ENCODE measurements at places on chromosomes 7 and 10.

GRCh38 chr10:58764087-58764747, 251.5 kb downstream of the BICC1 start:
- no peak for DNase-seq

GRCh38 chr7:157926521-157927150, 589.8 kb downstream of the DNAJB6 start:
- no peak for DNase-seq

DNA sequence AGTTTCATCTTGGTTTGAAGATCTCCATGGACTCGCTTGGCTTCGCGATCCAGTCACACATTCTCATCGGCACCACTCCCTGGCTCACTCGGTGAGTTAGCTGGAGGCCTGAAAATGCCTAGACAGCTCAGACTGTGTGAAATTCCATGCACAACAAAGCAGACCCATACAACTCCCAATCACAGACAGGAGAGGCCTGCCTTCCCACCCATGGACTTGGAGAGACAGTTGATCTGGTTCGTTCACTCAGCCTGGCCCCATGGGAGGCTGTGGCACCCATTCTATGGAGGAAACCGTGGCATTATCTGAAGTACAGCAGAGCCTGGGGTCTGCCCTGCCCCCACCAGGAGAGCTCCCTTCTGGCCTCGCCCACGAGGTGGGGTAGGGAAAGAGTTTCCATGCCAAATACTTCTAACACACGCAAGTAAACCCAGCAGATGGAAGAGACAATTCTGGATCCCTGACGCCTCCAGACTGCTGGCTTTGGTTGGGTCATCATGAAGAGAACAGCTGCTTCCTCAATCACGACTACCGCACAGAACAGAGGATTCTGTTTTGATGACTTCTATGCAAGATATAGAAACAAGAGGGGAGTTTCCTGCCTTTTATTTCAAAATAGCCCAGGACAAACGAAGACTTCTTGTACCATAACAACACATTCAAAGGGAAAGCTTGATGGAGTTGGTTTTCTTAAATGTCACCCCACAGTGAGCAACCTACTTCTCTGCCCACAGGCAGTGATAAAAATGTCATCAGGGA, 15.9 kb downstream of the FAM53B start:
- no peak for DNase-seq

GRCh38 chr7:26182283-26182682, 18.3 kb downstream of the HNRNPA2B1 start:
- DNase-seq = no peak

GRCh38 chr7:30214651-30215137, 69.7 kb upstream of the ZNRF2 start:
- no peak for DNase-seq

DNA sequence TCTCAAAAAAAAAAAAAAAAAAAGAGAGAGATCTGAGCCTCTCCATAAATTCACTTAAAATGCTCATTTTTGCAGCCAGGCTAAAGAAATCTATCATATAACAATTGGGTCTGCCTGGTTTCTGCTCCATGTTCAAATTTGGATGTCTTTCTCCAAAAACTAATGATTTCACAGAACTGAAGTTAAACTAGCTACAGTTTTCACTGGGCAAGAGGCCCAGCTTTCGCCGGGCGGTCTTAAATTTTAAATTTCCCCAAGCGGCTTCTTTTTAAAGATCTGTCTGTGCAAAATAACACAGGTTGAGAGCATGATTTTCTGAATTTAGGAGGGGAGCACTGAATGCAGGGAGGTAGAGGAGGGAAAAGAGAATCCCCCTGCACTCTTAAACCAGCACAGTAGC, 603.4 kb downstream of the KCNMA1 start:
- DNase-seq = no peak

DNA sequence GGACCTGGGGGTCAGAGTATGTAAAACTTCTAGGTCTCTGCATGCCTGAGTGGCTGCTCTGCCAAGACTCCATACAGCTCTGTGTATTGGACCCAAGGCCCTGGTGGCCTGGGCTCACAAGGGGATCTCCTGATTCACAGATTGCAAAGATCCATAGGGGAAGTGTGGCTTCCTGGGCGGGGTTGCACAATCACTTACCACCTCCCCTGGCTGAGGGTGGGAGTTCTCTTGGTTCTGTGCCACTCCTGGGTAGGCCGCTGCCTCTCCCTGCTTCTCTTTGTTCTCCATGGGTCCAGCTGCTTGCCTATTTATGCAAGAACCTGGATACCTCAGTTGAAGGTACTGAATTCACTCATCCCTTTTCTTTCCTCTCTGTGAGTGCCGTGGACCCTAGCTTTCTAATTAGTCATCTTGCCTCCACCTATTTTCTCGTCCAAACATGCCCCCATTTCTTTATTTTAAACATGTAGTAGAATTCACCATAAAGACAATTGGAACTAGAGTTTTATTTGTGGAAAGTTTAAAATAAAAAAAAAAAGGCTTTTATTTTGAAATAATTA, 18.5 kb upstream of the AGR3 start:
- DNase-seq = no peak

GRCh38 chr7:47375121-47375938, 206.6 kb downstream of the TNS3 start:
- no peak for DNase-seq

GRCh38 chr10:13201132-13201531, 33.0 kb downstream of the UCMA start:
- DNase-seq = no peak

DNA sequence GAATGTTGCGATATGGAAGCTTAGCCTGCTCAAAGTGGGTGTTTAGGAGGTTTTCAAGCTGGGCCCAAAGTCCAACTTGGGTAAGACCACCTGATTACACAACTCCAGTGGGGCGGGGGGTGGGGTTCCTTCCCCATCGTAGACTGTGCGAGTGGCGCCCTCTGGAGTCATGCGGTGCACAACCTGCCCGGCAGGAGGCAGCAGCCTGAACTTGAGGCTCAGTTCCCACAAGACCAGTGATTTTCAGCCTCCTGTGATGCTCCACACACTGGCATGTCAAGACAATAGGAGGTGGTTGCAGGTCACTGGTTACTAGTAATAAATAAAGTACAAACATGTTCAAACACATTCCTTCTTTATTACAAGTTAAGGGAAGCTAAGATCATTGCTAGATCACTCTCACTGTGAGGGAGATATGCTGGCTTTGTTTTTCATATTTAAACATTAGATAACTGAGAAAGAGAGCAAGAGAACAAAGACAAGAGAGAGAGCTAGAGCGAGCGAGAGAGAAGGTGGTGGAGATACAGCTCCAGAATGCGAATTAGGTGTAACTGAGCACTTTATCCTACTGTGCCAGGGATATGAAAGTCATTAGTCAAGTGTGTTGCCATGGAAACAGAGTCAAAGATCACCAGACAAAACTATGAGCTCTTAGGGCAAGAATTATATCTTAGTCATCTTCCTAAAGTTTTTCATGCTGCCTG, 97.4 kb upstream of the BMPER start:
- peak; percentile 30 for DNase-seq

GRCh38 chr7:156836443-156836842, 56.5 kb downstream of the LMBR1 start:
- DNase-seq = no peak

- no peak for DNase-seq
Measured at GRCh38 chr10:66085906-66086305, 839.9 kb upstream of the LRRTM3 start.

DNA sequence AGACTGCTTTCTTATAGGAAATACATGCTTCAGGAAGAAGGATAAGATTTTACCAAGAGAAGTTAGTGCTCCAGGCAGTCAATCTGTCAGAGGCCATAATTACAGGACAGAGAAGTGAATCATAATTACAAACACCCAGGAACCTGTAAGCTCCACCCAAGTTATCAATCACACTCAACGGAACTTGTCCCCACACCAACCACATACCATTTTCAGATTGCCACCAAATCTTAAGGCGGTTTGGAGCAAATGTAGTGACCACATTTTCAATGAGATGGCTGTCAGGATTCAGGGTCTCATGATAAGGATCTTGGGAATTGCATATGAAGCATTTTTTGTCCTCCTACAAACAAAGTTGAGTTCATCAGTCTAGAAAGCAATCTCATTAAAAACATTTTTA, 4.8 kb downstream of the LAMB1 start:
- DNase-seq = no peak

- no peak for DNase-seq
Measured at GRCh38 chr7:25379351-25380300, 151.3 kb upstream of the NPVF start.

DNA sequence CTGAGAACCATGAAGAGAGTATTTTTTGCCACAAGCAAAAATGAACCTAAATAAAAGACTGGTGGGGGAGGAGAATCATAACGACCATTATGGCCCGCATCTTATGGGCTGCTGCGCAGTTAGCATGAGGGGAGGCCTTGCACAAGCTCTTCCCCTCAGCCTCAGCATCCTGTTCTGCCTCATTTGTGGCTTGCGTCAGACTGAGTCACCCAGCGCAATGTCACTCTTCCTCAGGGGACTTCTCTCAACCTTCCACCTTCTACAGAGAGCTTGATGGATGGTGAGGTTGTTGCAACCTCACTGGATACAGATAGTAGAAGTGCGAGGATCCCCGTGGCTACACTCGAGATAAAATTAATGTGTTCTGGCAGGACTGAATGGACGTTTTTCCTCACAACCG, 16.8 kb upstream of the GPR15LG start:
- DNase-seq = no peak

DNA sequence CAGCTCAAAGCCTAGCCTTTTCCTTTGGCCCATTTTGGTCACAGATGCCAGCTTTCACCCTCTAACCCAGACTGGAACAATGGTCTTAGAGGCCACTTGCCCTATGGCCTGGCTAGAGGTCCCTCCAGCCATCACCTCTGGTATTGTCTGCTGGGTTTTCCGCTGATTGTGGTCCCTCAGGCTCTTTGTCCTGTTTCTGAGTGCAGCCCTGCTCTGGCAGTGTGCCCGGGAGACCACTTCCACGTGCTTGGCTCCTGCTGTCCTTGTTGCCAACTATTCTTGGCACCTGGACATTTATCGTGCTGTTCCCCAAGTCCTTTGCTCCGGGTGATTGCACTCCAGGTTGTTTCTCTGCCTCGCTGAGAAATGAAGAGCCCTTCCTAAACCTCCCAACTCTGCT, 53.3 kb upstream of the FAM180A start:
- DNase-seq = no peak

GRCh38 chr10:61993711-61994401, 92.4 kb downstream of the ARID5B start:
- DNase-seq = no peak

GRCh38 chr7:3412871-3413270, 111.8 kb downstream of the SDK1 start:
- DNase-seq = no peak

DNA sequence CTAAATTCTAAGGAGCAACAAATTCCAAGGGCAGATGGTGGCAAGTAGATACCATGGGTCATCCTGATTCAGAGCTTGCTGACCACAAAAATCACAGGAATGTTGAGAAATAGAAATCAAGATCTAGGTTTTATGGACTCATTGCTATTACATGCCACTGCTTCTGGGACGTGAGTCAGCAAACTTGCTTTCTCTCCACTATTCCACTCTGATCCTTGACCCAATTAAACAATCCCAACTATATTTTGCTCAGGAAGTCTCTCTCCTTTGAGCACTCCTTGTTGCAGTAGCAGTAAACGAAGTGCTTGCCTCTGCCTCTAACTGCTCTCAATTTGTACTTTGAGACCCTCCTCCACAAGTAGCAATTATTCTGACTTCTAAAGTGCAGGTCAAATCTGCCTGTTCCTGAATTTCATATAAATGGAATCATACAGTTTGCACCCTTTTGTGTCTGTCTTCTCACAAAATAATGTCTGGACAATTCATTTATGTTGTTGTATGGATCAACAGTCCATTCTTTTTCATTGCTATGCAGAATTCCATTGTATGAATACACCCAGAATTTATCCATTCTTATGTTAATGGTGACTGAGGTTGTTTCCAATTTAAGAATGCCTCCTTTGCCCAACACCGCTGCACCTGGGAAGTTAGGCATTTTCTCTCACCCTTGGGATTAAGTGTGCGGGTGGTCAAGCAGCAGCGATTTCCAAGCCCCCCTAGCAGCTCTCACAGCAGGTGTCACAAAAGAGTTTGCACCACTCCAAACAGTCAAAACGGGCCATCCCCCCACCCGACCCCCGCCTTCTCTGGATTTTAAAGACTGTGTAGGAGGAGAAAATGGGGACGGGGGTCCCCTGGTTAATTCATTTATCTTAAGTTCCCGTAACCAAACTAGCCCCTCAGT, 35.9 kb downstream of the ACSM6 start:
- DNase-seq = no peak

- DNase-seq = no peak
Measured at GRCh38 chr10:63554657-63555056, 33.5 kb downstream of the REEP3 start.

DNA sequence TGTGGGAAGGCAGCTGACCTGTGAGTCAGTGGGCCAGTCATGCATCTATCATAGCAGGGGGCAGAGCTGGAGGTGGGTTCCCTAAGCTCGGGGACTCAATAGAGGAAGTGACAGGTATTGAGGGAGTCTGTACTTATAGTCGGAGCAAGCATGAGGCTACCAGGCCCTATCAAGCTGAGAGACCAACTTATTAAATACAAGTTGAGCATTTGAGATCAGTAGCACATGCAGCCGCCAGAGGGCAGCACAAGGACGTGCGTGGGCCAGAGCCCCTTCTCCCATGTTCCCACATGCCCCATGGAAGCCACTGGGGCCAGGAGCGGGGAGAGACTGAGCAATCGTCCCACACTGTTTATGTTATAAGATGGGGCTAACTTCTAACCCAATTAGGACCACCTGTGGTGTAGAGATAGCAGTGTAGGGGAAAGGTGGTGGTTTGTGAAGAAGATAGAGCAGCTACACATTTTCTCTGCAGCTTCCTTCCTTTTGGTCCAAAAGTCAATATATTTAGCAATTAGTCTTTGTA, 13.0 kb upstream of the STK31 start:
- DNase-seq = peak; percentile 72

DNA sequence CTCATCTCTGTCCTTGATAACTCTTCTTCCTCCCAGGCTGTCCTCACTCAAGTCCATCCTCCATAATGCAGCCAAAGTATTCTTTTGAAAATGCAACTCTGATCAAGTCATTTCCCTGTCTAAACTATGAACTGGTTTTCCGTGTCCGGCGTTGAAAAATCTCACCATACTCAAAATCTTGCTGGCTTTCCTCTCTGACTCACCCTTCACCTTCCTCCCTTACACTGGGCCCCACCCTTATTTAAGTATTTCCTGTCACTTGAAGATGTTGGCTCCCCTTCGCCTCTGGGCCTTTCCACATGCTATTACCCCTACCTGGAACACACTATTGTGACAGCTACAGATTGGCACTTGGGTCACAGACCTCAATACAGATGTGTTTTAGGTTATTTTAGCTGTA, 515.6 kb downstream of the INHBA start:
- no peak for DNase-seq

DNA sequence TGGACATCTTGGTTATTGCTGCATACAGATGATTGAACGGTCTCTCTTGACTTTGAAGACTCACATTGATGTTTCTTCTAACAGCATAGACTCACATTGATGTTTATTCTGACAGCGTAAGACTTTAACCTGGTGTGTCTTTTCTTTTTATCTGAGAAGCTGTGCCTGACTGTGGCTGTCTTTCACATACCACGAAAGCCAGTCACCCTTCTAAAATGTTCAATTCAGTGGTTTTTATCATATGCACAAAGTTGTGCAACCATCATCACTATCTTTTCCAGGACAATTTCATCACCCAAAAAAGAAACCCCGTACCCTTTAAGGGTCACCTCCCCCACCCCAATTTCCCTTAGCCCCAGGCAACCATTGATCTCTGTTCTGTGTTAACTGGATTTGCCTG, 24.7 kb downstream of the CELF2 start:
- DNase-seq = no peak
